ENCODE measurements at places on chromosomes 16 and 17.

DNA sequence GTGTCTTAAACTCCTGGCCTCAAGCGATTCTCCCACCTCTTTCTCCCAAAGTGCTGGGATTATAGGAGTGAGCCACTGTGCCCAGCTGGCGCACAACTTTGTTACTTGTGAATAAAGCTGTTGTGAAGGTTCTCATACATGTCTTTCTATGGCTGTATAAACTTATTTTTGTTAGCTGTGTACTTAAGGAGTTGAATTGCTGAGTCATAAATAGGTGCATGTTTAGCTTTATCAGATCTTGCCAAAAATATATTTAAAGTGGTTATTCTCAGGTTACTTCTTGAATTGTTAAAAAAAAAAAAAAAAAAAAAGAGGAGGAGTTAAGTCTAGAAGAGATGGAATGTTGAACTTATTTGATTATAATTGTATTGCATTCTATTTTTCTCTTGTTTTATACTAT is 47.6 kb upstream of the IRX3 start:
- DNase-seq = no peak

DNA sequence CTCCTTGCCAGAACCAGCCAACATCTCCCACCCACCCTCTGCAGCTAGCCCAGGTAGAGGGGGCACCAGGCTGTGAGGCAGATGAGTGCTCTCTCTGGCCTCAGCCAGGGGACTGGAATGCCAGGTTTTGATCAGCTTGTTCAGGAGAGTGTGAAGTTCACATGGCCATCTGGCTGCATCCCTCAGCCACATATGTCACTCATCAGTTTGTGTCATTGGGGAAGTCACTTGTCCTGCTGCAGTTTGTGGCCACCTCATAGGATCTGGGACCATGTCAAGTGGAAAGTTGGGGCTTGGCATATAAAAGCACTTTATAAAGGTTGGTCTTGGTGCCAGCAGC is 147.6 kb downstream of the SOCS1 start:
- no peak for DNase-seq

GRCh38 chr17:6666077-6666521 is 14.5 kb downstream of the C17orf100 start:
- DNase-seq = no peak

DNA sequence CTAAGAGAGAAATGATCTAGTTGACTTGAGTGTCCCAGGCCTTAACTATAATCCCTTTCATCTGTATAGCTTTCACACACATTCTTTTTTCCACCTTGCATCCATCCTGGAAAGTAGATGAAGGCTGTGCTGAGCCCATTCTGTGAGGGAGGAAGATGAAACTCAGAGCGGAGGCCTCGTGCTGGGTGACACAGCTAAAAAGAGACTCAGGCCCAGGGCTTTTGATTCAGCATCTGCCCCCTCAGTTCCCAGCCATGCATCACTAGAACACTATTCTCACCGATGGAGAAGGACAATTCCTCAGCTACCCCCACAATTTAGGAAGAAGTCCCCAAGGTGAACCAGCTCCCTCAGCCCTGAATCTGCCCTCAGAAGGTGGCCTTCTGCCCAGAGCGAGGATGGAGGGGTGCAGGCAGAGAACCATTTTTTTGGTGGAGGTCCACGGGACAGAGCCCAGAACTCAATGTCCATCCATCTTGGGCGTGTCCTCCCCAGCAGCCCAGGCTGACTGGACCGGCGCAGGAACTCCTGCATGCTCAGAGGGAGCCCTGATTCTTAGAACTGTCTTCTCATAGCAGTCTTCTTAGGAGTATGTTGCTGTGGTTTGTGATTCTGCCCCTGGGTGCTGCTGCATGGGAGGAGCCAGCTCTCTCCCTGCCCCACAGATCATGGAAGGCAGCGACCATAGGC is 5.8 kb upstream of the MYCBPAP start:
- DNase-seq = no peak

- no peak for DNase-seq
These were observed 22.2 kb upstream of the NFATC3 start for GRCh38 chr16:68062910-68063393.

DNA sequence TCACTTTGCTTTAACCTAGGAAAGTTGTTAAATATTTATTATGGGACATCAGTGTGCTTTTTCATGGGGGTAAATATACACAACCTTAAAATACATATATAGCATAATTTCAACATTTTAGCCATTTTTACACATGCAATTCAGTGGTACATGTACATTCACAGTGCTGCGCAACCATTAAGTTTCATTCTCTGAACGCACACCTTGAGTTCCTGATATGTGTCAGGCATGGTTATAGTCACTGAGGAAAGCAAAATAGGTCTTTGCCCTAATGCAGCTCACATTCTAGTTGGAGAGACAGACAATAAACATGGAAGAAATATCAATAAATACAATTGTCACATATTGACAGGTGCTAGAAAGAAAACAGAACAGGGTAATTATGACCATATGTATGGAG is 12.8 kb upstream of the CNEP1R1 start:
- no peak for DNase-seq

GRCh38 chr17:74386386-74386785 is 19.1 kb downstream of the GPR142 start:
- DNase-seq = no peak
